ENCODE measurements at places on chromosomes 5 and 9.

GRCh38 chr5:170635706-170636105, 131.9 kb downstream of the KCNIP1 start:
- DNase-seq, result no peak

GRCh38 chr5:152534641-152535040, 129.6 kb upstream of the NMUR2 start:
- DNase-seq, result no peak

- DNase-seq, result no peak
Measured at GRCh38 chr5:126683912-126684311, 83.2 kb downstream of the PHAX start.

- DNase-seq, result no peak
Measured at GRCh38 chr5:1054018-1054798, 45.6 kb downstream of the NKD2 start.

GRCh38 chr9:117796681-117797080, 92.5 kb downstream of the TLR4 start:
- DNase-seq, result no peak

DNA sequence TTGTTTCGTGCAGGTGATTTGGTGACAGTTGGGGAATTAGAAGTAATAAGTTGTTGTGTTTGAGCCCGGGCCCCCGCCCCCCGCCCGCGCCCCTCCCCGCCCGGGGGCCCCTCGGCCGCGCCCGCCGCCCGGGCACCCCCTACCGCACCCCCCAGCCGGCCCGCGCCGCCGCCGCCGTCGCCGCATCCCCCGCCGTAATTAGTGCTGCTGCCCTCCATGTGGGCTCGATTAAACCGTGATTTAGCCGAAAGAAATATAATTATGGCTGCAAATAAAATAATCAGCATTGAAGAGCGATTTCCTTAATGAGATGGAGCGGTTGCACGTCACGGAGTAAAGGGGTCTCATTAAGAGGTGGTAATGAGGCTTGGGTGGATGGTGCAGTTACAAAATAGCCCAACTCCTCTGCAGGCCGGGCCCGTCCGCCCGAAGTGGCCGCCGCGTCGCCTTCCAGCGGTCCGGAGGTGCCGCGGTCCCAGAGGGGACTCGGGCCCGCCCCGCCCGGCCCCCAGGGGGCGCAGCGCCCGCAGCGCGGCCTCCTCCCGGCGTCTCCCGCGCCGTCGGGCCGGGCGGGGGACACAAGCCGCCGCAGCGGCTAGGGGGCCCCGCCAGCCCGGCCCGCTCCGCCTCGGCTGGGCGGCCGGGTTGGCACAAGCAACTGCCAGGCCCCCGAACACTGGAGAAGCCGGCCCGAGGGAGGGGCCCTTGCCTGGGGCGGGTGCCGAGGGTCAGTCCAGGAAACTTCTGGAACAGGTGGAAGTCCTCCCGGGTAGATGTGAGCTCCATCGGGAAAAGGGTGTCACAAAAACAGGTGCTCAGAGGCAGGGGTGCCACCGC, 6.9 kb upstream of the OTP start:
- DNase-seq, result no peak

- no peak for DNase-seq
Measured at GRCh38 chr9:126581893-126582292, 31.8 kb upstream of the LMX1B start.

DNA sequence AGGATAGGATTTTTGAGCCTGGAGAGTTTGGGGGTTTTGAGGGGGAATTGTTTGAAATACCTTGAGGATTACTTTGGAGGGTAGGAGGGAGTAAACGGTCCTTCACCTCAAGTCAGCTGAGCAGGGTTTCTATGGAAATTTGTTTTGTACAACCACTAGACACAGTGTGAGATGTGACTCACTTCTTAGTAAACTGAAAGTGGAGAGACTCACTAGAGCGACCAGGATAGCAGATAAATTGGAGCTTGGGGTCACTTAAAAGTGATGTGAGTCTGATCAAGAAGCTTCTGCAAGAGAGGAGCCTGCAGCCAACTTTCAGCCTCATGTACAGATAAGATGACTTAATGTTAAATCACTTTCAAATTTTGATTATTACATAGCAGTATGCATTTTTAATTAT, 1945.9 kb upstream of the NUDT12 start:
- DNase-seq, result peak; percentile 22

DNA sequence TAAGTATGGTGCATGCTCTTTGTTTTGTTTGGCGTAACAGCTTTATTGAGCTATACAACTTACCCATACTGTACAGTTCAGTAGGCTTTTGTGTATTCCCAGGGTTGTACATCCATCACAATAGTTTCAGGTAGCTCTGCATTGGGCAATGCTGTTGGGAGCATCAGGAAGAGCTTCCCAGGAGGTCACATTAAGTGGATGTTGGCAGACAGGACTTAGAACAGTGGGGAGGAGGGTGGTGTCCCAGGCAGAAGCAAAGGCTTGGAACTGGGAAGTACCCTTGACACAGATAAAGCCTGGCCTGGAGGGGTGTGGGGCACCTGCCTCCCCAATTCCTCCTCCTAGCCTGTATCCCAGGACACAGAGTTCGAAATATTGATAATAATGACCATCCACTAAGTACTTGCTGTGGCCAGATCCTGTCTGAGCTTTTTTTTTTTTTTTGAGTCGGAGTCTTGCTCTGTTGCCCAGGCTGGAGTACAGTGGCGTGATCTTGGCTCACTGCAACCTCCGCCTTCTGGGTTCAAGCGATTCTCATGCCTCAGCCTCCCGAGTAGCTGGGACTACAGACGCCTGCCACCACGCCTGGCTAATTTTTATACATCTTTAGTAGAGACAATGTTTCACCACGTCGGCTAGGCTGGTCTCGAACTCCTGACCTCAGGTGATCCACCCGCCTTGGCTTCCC, 1.3 kb downstream of the BBLN start:
- no peak for DNase-seq

GRCh38 chr9:92247981-92248380, 45.5 kb downstream of the IARS1 start:
- DNase-seq, result no peak

DNA sequence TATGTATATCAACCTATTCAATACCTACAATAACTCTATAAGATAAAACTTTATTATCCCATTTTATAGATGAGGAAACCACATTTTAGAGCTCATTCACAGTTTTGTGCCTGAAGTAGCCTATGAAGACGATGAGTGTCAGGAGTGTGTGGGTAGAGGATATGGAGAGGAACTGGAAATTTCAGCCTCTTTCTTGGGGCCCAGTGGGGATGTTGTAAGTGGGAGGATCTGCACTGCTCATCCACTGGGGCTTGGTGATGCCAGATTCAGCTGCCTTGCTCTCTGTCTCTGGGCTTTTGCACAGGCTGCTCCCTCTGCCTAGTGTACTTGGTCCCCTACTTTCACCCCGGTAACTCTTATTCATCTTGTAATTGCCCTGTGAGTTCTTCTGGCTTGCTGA, 194.7 kb downstream of the SREK1 start:
- no peak for DNase-seq

DNA sequence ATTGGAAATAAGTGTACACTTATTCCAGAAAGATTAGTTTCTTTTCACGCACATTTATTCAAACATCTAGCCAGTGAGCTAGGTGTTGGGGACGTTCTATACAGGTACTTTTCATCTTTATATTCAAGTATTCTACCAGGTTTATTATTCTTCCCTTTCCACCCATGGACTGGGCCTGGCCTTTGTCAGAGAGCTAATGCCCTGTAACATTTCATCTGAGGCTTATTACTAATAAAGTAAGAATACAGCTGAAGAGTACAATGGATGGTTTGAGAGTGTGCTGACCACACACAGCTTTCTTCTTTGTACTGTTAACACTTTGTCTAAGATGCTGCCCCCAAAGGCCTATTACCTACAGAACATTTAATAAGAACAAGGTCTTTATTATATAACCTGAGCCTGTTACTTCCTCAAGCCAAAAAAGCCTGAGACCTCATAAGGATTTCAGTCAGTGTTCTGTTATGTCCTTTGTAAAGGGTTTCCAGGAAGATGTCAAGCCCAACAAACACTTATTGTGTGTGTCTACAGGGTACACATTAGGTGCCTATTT, 93.5 kb downstream of the ZNF608 start:
- no peak for DNase-seq

DNA sequence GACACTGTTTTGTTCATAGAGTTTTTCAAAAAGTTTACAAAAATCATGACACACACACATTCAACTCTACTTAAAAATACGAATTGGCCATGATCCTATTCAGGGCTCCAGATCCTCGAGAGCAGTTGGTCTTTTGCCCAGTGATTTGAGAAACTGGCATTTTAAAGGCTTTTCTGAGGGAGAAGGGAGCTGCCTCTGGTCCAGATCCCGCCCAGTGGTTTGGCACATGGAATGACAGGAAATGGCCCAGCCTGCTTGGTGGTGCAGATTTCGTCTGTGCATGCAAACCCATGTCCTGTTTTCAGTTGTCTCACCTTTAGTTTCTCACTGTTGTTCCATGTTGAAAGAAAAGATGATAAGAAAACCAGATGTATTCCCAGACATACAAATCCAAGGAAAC, 3.6 kb downstream of the CAMK4 start:
- peak; percentile 30 for DNase-seq

- no peak for DNase-seq
Measured at GRCh38 chr9:27538647-27539046, 9.0 kb upstream of the MOB3B start.

- DNase-seq, result peak; percentile 7
Measured at GRCh38 chr9:137317021-137317717, 15.1 kb upstream of the NRARP start.

GRCh38 chr5:43110606-43111170, 10.0 kb upstream of the ZNF131 start:
- no peak for DNase-seq

GRCh38 chr5:3105172-3105571, 353.7 kb upstream of the IRX2 start:
- no peak for DNase-seq

DNA sequence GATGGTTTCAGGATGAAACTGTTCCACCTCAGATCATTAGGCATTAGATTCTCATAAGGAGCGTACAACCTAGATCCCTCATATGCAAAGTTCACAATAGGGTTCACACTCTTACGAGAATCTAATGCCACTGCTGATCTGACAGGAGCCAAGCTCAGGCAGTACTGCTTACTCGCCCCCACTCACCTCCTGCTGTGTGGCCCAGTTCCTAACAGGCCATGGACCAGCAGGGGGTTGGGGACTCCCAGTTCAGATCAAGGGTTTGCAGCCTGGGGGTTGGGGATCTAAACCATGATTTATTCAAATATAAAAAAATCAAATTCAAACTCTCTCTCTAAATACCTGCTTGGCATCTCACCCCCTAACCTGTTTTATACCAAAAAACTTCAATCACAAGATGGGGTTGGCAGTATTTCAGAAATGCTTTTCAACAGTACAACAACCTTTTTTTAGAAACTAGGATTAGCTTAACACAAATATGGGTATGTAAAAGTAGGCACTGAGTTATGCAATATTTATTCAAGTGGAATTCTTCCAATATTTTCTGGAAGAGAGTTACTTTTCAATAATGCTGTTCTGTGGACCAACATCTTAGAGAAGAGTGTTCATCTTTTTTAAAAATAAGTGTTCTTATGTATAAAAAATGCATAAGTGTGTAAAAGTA, 30.1 kb upstream of the SLC12A2 start:
- no peak for DNase-seq

- DNase-seq, result no peak
Measured at GRCh38 chr5:88480245-88480644, 211.6 kb upstream of the TMEM161B start.

GRCh38 chr9:18327121-18327520, 146.8 kb upstream of the ADAMTSL1 start:
- DNase-seq, result no peak

GRCh38 chr5:172492097-172492840, 37.9 kb upstream of the SH3PXD2B start:
- no peak for DNase-seq

- peak; percentile 71 for DNase-seq
Measured at GRCh38 chr5:139443831-139444453, 4.6 kb upstream of the DNAJC18 start.

GRCh38 chr9:33167084-33167971, at the start of gene B4GALT1:
B4GALT1 (minus strand) TSS chr9:33167336; CDS start chr9:33167169, 167 bp downstream.
- DNase-seq, result peak; percentile 91

DNA sequence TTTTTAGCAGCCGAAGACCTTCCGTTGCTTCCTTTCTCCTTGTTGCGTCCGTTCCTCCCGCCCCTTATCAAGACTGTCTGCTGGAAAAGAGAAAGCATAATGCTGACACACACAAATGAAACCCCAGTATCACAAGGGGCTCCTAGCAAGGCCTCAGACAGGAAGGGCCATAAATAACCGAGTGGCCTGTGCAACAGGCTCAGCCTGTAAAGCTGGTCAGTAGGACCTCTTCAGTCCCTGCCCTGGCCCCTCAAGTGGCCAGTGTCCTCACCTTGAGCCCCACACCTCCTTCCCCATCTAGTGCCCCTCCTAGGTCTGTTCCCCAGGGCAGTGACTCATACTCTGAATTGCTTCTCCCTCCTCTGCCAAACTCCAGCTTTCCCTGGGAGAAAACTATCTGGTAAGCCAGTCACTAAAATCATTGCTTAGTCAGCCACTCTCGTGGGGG, 174.6 kb upstream of the IL12B start:
- peak; percentile 68 for DNase-seq

DNA sequence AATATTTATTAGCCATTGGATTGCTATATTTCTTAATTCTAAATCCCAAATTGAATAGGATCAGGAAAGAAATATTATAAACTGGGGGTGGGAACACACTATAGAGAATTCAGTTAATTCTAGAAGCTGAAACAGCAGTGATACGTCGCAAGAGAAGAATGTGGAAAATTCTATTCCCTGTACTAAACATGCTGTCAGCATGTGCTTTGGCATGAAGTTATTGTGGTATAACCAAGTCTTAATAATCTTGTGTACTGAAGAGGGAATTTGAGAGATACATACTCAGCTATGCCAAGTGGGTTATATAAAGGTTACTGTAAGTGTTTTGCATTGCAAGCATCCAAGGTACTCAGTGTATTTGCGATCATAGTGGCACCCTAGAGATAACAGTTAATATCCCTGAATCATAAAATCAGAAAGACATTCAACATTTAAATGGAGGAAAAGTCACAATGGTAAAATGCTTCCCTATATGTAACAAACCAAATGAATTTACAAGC, 1492.9 kb upstream of the C9orf72 start:
- DNase-seq, result no peak

GRCh38 chr5:112968411-112969106, 8.0 kb upstream of the DCP2 start:
- no peak for DNase-seq
